ENCODE measurements at places on chromosomes 5 and 9.

GRCh38 chr5:112757468-112758208 is 20.0 kb downstream of the APC start:
- no peak for DNase-seq

DNA sequence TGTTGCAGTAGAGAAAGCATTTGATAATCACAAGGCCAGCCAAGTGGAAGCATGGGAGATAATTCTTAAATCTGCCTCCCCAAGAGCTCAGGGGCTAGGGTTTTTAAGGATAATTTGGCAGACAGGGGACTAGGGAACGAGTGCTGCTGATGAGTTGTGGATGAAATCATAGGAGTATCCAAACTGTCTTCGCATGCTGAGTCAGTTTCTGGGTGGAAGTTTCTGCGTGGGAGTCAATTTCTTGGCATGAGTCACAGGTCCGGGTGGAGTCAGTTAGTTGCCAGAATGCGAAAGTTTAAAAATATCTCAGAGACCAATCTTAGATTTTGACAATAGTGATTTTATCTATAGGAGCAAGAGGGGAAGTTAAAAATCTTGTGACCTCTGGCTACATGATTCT is 112.6 kb downstream of the TMC1 start:
- no peak for DNase-seq

DNA sequence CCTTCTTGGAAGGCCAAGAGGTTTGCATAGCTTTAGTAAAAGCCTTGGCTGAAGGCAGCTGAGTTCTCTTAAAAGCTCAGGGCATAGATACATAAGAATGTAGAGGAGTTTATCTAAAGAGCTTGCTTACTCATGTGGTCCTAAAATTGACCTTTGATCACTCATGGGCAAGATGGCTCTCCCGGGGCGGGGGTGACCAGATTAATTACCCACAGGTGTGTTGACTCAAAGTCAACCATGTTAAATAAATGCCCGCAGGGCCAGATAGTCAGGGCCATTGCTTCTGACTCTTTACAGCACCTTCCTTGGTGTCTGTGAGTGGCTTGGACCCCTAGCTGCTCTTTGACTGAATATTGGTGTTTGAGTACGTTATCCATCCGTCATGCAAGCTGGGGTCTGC is 33.1 kb upstream of the GHR start:
- DNase-seq = no peak

GRCh38 chr9:93094658-93095204 is 1.3 kb upstream of the CARD19 start:
- DNase-seq = peak; percentile 54

- DNase-seq = no peak
These were observed 245.5 kb downstream of the SMARCA2 start for GRCh38 chr9:2260417-2261306.

- no peak for DNase-seq
These were observed 430.9 kb downstream of the CHSY3 start for GRCh38 chr5:130335117-130335516.

- no peak for DNase-seq
These were observed 35.2 kb downstream of the FAM163B start for GRCh38 chr9:133573791-133574515.

- DNase-seq = no peak
These were observed 44.0 kb upstream of the SLC25A51 start for GRCh38 chr9:37947977-37948376.

DNA sequence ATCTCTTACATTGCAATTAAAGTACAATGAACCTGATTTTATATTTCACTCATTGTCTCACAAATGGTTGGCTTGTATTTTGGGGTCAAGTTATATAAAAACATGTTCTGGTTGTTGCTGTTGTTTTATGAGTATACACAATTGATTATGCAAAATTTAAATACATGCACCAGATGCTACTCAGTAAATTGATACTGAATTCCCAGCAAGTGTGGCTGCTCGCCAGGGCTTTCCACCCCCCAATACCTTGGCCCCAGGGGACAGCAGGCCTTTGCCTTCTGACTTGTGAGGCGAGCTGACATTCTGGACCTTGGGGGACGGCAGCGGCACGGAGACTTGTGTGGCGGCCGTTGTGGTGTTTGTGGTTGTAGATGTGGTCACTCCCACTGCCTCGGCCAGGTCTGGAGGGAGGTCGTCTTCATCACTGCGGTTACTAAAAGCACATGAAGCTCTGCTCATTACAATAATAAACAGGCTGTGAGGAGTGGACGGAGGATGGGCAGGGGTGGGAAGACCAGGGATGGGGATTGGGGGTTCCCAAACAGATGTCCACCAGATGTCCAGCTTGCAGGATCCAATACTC is 27.0 kb upstream of the FRRS1L start:
- no peak for DNase-seq

GRCh38 chr9:131284856-131285255 is 4.7 kb upstream of the PLPP7 start:
- DNase-seq = peak; percentile 49

DNA sequence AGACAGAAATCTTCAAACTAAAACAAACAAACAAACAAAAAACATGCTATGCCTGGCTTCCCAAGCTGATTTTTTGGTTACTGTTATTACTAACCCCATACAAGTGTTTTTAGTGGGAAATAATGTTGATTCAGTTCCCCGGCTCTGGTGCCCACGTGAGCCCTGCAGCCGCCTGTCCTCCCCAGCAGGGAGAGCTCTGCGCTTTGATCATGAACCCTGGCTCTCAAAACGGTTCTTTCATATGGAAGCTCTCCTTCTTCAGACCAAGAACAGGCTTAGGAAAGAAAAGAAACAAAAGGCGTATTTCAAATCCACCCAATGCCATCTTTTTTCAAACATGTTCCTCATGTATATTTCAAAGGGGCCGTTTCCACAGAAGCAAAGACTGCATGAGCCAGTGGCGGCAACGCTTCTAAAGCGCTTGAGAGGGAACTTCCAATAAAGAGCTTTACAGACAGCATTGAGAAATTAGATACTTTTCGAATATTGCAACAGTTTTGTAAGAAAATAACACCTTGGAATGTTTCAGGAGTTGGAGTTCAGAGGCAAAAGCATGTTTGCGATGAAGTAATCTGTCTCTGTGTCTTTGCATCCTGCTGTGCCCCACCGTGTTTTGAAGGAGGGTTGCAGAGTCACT is 74.8 kb downstream of the ICE1 start:
- peak; percentile 76 for DNase-seq

DNA sequence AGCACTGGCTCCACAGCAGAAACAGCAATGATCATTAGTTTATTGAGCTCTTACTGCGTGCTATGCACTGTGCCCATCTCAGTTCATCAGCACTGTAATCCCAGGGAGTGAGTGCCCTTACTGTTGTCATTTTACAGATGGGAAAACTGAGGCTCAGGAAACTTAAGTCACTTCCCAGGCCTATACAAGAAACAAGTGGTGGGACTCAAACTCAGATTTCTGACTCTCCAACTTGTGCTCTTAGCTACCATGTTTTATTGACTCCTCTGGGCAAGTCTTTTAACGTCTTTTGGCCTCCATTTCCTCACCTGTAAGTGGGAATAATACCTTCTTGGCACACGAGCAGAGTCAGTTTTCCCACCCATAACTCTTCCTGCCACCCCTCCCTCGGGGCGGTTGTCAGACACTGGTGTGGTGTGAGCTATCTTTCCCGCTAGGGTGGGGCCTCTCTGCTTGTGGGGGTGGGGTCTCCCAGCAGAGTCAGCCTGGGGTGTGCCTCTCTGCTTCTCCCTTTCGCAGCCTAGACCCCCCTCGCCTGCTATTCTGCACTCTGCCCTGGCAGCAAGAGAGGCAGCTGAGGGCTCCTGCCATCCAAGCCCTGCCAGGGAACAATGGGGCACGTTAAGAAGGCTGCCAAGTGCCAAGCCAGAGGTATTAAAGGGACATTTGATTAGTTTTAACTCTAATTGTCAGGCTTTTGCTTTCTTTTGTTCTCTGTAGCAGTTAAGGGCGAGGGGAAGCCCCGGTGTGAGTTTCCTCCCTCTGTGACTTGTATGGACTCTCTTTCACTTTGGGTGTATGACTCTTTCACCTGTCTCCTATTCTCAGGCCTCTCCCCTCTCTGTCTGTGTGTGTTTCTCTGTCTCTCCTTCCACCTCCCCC is 12.1 kb downstream of the GALNT10 start:
- no peak for DNase-seq

Measured in islet precursor cell (in vitro differentiated cells).